ENCODE measurements at places on chromosomes 1 and 21. TPM values are rescaled to one million over a fixed set of nuclear protein-coding genes. Genes with fewer than 3 reads are reported as not detected.

GOLT1A gene
- total RNA-seq = 8.9 TPM

KDF1 gene
- total RNA-seq = 14.1 TPM

APCS gene
- not detected for total RNA-seq

DNA sequence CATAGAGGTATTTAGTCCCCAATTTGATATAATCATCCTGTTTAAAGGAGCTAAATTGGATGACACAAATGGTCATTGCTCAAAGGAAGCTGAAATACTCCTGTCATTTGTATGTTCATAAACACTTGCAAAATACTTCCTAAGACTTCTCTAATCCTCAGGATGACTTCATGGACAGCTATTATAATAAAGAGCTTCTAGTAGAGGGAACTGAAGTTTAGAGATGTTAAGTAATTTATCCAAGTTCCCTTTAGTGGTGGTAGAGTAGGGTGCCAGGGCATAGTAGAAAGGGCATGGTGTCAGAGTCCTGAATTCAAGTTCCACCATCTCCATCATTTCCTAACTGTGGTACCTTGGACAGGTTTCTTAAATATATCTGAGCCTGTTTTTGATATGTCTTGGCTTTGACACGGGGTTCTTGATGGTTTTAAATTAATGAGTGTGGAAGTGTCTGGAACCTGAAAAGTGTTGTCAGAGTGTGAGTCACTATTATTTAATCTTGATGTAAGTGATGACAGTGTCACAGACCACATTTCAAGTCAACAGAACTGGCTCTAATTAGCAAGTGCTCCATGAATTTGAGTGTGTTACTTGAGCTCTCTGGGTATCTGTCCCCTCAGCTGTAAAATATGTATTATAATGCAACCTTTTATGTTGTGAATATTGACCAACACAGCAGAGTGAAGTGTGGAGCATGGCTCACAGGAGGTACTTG, 12.1 kb upstream of the GBP6 start:
- DNase-seq = no peak

DNA sequence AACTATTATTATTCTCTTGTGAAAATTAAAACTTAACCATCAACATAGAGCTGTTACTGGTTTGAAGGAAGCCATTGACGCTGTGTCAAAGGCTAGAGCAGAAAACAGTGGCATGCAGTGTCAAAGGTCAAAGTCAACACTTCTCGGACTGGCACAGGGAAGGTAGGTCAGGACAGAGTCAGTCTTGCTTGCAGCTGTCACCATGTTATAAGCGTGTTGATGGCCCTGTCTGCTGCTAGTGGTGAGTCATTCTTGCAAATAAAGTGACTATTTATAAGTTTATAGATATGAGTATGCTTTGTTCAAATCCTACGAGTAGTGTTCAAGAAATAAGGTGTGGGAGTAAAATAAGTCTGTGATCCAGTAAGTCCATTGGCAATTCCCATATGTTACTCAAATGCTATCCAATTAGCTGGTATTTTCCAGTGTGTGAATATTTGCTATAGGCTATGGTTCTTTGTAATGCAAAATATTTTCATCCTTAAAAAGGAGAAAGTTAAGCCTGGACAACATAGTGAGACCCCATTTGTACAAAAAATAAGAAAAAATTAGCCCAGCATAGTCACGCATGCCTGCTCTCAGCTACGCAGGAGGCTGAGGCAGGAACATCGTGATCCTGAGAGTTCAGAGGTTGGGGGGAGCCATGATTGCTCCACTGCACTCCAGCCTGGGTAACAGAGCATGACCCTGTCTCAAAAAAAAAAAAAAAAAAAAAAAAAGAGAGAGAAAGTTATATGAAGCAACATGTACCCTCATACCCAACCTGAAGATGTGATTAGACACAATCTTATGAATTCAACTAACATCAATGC, 26.3 kb upstream of the TINAGL1 start:
- DNase-seq = no peak

- no peak for DNase-seq
Measured at GRCh38 chr1:10438677-10439163, 8.5 kb downstream of the CENPS start.

GRCh38 chr21:26224366-26224765, 53.8 kb upstream of the APP start:
- DNase-seq = no peak

- no peak for DNase-seq
Measured at GRCh38 chr21:27812279-27812678, 845.4 kb upstream of the ADAMTS5 start.

- DNase-seq = no peak
Measured at GRCh38 chr1:97451046-97451826, 469.6 kb downstream of the DPYD start.

DNA sequence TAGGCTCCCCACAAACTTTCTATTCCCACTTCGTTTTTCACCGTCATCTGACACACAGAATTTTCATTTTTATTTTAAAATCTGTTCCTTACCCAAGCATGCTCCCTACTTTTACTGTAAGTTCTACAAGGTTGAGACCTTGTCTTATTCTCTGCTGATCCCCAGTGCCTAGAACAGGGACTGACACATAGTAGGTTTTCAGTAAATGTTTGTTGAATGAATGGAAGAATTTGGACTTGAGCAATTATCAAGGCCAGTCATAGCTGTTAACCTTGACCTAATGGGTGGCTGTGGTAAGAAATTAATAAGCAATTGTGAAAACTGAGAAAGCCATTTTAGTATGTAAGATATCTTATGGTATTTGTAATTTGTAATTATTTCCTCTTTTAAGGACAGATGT, 71.1 kb downstream of the LAMC1 start:
- DNase-seq = no peak

- DNase-seq = no peak
Measured at GRCh38 chr1:50246869-50247268, 138.1 kb downstream of the ELAVL4 start.

DNA sequence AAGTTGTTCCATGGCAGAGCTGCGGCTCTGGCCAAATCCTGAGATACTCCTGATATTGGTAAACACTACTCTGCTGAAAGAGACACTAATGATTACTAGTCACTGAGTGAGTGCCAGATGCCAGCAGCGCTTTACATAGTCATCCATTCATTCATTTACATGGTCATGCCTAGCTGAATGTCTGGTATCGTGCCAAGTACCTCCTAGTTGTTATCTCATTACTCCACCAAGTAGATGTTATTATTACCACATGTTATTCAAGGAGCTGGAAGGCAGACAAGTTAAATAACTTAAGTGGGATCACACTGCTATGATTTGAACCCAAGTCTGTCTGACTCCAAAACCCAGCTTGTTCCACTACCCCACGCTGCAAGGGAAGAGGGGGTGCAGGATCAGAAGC, 4.7 kb downstream of the OLFML2B start:
- DNase-seq = peak; percentile 26

GRCh38 chr1:211975152-211975941, 60.0 kb downstream of the INTS7 start:
- no peak for DNase-seq

- DNase-seq = peak; percentile 96
Measured at GRCh38 chr1:85576642-85577418, 3.7 kb upstream of the CCN1 start.

Measured in kidney (tissue), 22 donors.